ENCODE measurements at places on chromosomes 12 and 14.

GRCh38 chr12:49807991-49808580 lies 20.1 kb downstream of the NCKAP5L start:
- no peak for DNase-seq

DNA sequence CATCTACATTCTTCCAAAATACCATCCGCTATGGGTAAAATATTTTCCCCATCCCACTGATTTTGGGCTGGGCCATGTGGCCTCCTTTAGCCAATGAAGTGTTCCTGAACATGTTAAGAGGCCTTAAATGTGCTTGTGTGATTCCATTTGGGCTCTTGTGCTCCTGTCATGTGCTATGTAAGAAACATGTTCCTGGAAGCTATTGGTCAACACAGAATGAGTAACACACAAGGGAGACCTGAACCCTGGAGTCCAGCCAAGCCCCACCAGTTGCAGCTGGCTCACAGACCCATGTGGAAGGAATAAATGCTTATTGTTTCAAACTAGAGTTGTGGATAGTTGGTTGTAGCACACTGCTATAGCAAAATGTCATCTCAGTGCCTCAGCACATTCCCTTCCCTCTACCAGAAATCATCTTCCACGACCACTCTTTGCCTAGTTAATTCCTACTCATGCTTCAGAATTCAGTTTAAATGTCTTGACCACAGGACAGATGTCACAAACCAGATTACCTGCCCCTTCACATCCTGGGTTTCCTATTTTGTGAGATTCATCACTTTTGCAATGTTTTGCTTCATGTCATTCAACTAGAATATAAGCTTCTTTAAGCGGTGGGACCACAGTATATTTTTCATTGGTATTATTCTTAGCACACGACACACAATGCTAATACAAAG lies 217.3 kb upstream of the EEA1 start:
- DNase-seq = no peak

GRCh38 chr12:66235626-66236281 lies 46.7 kb downstream of the IRAK3 start:
- no peak for DNase-seq

GRCh38 chr14:81485372-81485771 lies 48.3 kb downstream of the SEL1L start:
- no peak for DNase-seq

DNA sequence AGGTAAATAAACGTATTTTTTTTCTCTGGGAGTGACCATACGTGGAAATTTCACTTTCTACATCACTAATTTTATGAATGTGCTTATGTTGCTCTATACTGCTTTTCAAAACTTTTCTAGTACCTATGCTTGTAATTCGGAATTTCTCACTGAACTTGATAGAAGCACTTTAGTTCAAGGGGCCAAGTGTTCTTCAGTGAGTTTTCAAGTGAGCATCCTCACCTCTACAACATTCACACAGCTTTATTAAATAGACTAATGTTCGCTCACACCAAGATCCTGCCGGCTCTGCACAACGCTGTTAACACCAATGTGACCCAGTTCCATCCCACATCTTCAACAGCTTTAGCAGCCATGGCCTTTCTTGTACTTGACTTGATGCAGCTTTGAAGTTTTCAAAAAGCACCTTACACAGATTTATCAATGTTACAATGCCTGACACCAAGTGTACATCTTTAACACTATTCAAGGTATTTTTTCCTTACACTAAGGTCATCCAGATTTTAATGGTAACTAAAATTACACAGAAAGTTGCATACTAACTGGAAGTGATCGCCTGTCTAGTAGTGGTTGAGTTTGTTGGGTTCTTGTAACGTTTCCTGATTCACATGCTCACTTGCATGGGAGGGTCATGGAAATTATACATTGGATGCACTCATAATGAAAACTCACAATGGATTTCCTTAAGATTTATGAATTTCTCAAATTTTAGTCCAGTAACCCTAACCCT lies 4.5 kb downstream of the UBC start:
- no peak for DNase-seq

- no peak for DNase-seq
These were observed 54.4 kb upstream of the RFLNA start for GRCh38 chr12:124240493-124240892.

DNA sequence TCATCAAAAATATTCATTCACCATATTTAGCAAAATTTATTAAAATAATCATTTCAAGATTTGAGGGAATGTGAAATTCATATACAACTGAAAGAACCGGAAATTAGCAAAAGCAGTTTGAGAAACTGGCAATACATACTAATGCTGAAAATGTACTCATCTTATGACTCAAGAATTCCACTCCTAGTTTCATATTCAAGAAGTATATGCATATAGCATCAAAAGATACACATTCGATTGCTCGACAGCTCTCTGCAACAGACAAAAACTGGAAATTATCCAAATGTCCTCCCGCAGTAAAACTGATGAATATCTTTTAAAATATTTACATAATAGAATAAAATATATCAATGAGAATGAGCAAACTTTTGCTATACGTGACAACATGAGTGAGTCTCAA lies 189.2 kb upstream of the MGAT4C start:
- no peak for DNase-seq

- no peak for DNase-seq
These were observed 30.2 kb downstream of the BEGAIN start for GRCh38 chr14:100556936-100557505.

DNA sequence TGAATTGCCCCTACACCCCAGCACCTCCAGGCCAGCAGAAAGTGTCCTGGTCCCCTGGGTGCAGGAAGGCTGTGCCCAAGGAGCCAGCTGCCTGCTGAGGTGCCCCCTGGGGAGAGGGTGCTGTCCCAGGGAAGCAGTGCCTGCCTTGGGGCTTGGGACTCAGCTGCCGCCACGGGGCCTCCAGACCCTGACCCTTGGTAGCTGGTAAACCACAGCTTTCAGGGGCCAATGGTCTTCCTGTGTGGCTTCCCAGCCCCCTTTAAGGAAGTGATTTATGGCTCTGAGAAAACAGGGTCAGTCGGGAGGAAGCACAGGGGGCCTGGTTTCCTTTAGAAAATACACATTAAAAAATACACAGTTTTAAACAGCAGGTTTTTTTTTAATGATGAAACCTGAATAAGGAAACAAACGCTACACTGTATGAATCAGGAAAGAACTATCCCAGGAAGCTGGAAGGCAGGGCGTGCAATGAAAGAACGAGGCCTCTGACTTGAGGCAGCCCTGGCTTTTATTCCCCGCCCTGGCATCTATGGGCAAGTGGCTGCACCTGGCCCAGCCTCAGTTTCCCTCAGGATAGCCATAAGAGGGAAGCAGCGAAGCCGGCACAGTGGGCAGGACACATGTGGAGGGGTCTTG lies 40.6 kb upstream of the EML1 start:
- DNase-seq = no peak

GRCh38 chr14:104887623-104888488 lies 22.8 kb downstream of the CEP170B start:
- DNase-seq = no peak

- no peak for DNase-seq
These were observed 251.9 kb upstream of the ATXN7L3B start for GRCh38 chr12:74285773-74286172.

GRCh38 chr12:40336573-40337199 lies 111.9 kb downstream of the LRRK2 start:
- DNase-seq = no peak

All from stimulated activated CD4-positive, alpha-beta T cell treated with anti-CD3 and anti-CD28 coated beads, Interleukin-1b, Interleukin-23, amount 100 ng/mL, for 1 hour (primary cell).